Kidney capillary endothelial cell (primary cell): ENCODE measurements at places on chromosomes 5 and 9.

DNA sequence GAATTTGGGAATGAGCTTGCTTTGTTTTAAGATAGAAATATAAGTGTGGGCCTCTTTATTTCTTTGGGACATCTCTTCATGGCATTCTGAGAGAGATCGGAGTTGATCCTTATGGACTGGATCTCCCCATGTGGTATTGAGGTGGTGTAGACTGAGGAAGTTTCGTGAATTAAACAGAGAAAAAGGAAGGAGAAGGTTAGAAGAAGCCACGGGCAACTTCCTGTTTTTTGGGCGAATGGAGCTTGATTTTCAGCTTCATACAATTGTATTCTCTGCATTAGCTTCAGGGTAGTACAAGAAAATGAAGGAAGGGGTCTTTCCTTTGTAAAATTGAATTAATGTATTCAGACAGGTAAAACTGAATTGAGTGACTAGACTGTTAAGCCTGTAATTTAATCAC, 70.5 kb upstream of the HMHB1 start:
- DNase-seq, result no peak

DNA sequence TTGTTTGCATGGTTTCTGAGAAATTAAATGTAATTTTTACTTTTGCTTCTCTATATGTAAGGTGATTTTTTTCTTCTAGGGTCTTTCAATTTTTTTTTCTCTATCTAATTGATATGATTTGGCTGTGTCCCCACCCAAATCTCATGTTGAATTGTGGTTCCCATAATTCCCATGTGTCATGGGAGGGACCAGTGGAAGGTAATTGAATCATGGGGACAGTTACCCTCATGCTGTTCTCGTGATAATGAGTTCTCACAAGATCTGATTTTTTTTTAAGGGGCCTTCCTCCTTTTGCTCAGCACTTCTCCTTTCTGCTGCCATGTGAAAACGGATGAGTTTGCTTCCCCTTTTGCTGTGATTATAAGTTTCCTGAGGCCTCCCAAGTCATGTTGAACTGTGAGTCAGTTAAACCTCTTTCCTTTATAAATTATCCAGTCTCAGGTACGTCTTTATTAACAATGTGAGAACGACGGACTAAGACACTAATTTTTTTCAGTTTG, 150.8 kb downstream of the MTRR start:
- DNase-seq, result no peak

DNA sequence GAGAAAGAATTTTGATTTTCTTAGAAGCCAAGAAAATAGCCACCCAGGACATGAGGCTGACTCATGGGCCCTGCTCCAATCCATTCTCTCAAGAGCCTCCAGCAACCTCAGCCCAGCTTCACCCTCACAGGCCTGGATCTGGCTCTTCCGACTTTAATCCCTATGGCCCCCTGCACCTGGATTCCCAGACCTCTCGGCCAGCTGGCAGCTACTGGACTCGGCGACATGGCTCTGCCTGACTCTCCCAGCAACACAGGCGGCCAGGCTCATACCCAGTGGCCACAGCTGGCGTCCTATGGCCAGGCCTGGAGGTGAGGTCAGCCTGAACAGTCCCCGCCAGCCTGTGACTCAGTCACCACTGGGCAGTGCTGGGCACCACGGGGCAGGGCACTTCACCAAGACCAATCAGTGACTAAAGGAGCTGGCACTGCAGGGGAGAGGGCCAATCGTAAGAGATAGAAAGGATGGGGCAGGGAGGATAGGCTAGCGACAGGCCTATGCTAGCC, 6.2 kb upstream of the PDLIM4 start:
- no peak for DNase-seq

DNA sequence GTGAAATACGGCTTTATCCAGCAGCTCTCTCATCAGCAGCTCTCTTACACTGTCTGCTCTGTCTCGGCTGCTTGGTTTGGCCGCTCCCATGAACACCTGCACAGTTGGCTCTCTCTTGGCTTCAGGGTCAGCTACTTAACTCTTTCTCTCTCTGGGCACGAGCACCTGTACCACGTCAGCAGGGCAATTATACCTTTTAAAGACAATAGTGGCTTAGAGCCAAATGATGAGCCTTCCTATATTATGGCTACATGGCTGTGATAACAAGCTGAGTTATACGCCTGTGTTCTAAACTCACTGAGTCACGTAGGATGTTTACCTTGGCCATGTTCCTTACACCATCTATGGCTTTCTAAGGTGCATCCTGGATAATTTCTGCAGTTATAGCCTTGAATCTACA, 69.2 kb upstream of the CTNND2 start:
- DNase-seq, result no peak
